Activated CD4-positive, alpha-beta T cell treated with anti-CD3 and anti-CD28 coated beads, Interleukin-2, Interleukin-6, amounts not matched to agents 100 ng/mL and 50 ng/mL, durations not matched to agents 16 hours and 8 hours (primary cell): ENCODE measurements at places on chromosomes 7 and 10.

GRCh38 chr7:68183176-68183575 is 1186.5 kb downstream of the TYW1 start:
- no peak for DNase-seq

DNA sequence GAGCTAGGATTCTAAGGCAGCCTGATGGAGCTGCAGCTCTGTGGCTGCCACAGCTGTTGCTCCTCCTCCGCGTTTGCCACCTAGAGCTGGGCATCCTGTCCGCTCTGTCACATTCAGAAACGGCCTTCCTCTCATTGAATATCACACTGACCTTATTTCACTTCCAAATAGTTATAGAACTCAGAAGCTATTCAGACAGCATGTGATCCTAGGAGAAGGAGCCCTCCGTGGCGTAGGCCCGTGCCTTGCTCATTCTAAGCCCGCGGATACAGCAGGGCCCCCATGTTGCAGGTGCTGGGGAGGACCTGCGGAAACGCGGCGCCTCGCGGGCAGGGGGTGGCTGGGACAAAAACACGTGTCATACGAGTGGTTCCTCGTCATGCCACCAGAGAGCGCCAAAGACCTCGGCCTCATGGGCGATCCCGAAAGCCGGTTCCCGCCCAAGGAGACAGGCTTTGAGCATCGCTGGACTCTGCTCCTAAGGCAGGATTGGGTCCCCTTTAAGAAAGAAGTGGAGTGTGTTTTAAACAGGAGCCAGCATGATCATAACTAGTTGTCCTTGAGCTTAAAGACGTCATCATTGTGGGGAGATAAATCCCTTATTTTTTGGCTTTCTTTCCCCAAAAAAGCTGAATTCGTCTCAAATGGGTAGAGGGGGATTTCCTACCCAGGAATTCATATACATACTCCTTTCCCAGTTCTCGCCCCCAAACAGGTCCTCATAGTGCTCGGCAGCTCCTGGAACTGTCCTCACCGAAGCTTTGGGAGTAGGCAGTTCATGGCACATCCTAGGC is 17.9 kb upstream of the FIGNL1 start:
- DNase-seq: peak; percentile 89

GRCh38 chr10:274866-275265 is 139.6 kb downstream of the ZMYND11 start:
- no peak for DNase-seq

DNA sequence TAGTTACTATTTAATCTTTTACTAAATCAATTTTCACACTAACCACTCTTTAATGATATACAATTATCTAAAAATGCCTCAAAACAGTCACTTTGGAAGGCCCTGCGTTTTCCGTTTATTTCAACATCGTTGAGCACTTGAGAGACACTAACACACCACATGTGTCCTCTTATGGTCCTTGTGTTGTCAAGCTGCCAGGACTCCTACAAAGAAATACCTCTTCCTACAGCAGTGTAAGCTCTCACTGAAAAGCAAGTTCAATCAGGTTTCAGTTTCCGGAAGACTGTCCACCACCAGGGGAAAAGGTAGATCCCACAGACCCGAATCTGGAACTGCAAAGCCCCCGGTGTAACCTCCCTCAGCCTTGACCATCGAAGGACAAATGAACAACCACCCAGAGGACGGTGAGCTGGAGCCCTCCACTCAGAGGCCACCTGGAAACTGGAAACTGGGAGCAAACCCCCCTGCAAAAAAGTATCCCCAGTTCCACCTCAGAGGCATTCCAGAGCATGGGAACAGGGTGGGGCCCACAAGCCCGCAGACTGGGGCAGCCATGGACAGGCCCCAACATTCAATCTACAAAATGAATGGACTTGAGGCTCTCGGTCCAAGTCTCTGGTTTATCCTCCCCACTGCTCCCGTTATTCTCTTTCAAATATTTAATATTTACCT is 37.6 kb downstream of the KCNH2 start:
- DNase-seq: no peak

DNA sequence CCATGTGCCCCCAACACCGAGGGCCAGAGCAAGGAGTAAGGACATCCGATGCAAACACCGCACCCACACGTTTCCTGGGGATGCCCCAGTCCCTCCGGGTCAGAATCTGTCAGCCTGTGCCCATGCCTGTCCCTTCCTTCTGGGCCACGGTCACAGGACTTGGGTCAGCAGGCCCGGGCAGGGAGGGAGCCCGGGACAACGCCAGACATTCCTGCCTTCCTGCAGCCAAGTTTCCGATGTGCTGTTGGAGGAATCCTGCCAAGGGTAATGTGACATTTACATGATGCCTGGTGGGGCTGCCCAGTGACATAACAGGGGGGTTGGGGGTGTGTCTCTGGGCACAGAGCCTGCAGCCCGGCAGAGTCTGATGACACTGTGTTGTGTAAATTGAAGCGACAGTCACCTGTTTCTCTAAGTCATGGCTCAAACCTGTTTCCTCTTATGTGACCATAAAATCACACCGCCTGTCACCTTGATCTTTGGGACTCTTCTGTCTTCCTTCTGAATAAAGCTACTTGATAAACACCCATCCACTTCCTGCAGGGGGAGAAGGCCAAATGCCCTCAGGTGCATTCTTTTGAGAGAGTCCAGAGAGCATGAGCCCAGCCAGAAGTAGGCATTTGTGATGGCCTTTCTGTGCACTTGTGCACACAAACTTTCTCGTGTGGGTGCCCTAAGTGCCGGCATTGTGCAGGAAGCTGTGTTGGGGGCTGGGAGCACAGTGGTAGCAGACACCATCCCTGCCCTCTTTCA is 175.3 kb upstream of the RHEB start:
- DNase-seq: no peak

DNA sequence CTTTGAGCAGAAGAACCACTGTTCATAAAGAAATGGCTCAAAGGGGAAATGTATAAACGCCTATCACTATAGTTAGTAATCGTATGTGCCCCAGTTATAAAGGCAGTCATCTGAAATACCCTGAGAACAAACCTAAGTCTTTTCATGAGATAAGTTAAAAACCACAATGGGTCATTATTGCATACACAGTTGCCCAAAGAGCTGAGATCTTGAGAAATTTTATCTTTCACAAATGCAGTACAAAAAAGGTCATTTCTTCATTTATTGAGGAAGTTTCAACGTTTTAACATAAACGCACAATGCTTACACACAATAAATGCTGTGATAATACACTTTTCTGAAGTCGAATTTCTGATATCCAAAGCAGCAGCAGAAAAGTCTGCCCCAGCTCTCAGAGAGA is 114.4 kb downstream of the MICU1 start:
- no peak for DNase-seq

DNA sequence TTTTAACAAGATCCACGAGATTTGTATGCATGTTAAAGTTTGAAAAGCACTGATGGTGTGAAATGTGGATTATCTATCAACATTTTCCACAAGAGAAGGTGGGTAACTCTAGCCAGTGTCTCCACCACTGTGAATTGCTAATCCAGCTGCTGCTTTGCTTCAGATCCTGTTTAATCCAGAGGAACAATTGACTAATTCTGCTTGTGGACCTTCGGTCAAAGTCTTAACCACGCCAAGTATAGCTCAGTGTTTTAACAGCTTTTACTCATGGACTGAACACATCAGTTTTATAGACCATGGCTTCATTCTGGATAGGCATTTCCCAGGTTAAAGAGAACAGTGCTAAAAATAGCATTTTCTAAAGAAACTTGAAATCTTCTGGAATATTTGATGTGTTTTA is 23.5 kb downstream of the ADK start:
- no peak for DNase-seq

DNA sequence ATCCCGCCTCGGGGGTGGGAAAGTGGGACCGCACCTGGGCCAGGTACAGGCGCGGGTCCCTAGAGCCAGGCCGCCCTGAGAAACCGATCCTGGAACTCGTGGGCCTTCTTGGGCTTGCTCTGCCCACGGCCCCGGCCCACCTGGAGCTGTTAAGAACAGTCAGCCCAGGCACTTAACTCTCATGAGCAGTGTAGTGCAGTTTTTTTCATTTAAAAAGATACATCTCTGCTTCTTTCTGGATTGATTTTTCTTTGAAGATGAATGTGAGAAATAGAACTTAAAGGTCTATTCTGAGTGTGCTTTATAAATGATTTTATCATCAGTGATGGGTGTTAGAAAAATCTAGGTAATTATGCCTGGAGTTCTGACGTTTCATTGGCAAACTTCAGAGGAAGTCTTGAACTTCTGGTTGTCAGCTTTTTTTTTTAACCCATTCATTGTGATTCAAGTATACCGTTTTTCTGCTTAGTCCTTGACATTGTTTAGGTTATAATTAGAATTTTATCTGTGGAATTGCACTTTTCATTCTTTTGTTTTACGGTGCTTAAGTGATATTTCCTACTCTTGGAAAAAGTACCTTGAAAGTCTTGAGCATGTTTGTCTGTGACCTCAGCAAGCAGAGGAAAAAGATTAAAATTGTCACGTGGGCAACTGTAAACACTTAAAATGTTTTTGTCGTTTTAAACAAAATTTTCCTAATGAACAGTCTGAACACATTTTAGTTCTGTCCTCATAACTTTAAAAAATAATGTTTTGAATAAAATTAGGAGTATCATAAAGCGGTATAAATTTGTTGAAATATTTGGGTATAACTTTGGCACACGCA is 906 bp downstream of the CDK1 start:
- no peak for DNase-seq

- DNase-seq: no peak
Measured at GRCh38 chr7:121027761-121028669, 39.5 kb downstream of the CPED1 start.

DNA sequence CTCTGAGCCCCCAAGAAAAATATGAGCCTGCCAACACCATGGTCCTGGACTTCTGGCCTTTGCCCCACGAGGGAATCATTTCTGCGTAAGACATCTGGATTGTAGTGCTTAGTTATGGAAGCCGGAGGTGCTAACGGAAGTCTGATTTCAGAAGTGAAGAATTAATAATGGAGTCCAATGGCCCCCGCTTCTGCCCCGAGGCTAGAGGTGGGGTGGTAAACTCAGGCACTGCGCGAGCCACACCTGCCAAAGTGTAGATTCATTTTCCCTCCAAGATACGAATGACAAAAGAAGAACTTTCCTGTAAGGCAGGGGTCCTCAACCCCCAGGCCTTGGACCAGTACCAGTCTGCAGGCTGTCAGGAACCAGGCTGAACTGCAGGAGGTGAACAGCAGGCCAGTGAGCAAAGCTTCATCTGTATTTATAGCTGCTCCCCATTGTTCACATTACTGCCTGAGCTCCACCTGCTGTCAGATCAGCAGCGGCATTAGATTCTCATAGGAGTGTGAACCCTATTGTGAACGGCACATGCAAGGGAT is 22.3 kb downstream of the CNPY1 start:
- no peak for DNase-seq

- peak; percentile 57 for DNase-seq
Measured at GRCh38 chr7:128108641-128109423, 77.6 kb upstream of the LRRC4 start.
